NCI-H2029 treated with DMSO at 0.1 percent for 48 hours (cell line): ENCODE measurements at places on chromosomes 11 and 22.

- peak; percentile 48 for DNase-seq
Measured at GRCh38 chr11:8593935-8594909, at the start of gene STK33. Gene STK33, minus strand, starts transcription at chr11:8594228. Its CDS starts 119,323 bp downstream, at chr11:8474905.

DNA sequence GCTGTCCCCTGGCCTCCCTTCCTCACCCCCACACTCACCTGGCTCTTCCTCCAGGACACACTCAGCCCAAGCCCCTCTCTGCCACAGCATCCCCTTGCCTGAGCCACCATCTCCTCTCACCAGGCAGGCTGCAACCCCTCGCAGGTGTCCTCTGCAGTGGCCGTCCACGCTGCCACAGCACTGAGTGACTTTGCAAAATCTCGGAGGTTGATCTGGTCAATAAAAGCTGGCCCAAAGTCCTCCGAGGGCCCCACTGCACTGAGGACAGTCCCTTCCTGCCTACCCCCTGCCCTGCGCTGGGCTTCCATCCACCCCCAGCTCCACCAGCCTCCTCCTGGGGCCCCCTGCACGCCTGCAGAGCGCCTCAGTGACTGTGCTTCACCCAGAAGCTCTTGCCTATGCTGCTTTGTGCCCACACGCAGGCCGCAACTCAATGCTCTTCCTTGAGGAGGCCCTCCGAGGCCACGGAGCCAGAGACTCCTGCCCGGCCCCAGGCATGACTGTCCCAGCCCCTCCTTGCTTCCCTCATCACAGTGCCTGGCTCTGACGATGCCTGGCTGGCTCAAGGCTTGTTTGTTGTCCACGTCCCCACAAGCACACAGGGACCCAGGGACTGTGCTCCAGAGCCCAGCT, 30.8 kb upstream of the SLC22A12 start:
- no peak for DNase-seq

GRCh38 chr11:44180107-44180506, 84.6 kb downstream of the EXT2 start:
- DNase-seq, result no peak

DNA sequence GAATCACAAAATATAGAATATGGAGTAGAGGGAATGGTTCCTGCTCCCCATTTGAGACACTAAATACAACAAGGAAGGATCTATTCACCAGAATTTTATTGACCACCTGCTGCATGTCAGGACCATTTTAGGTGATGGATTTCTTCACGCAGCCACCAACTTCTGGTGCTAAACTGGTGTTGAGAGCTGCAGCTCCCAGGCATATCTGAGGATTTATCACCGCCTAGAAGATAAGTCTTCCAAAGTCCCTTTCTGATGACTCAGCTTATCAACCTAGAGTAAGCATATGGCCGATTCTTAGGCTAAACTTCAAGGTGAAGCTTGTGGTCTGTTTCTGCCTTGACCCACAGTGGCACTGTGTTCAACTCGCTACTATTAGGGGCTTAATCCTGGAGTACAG, 6.7 kb downstream of the DDI1 start:
- no peak for DNase-seq

- DNase-seq, result no peak
Measured at GRCh38 chr11:124482362-124483147, 37.1 kb upstream of the OR8B8 start.

DNA sequence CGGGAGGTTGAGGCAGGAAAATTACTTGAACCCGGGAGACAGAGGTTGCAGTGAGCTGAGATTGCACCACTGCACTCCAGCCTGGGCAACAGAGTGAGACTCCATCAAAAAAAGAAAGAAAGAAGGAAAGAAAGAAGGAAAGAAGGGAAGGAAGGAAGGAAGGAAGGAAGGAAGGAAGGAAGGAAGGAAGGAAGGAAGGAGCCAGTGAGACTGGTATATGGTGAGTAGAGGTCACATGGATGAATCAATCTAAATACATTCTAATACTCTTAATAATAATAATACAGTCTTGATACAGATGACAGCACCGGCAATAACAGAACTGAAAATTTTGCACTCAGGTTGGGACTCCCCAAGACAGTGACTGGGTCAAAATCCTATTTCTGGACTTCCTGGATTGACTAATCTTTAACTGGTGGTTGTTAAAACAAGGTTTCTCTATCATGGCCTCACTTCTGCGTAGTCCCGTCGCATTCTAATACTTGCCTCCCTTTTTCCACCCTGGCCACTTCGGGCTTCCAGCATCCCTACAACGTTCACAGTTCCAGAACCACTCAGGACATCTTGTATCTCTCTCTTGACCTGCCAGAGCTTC, 53.5 kb upstream of the EIF3M start:
- no peak for DNase-seq

GRCh38 chr11:39144351-39145130, 2314.9 kb downstream of the LRRC4C start:
- no peak for DNase-seq

DNA sequence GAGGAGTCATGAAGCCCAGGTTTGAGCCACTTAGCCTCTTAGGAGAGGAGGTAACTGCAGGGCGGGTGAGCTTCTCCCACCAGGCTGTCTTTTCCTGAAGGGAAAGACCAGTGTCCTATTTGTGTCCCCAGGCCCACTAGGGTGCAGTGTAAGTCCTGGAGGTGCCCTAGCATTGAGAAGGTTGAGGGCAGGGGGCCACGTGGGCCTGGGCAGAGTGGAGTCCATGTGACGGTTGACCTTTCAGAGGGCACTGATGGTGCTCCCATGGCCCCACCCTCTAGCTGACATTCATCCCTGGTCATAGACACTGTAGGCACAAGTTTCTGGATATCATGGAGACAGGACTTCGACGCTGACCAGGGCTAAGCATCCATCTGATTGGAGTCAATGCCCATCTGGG, 44.1 kb upstream of the TP53I11 start:
- DNase-seq, result no peak

- DNase-seq, result no peak
Measured at GRCh38 chr11:14454861-14455632, 44.6 kb downstream of the COPB1 start.

DNA sequence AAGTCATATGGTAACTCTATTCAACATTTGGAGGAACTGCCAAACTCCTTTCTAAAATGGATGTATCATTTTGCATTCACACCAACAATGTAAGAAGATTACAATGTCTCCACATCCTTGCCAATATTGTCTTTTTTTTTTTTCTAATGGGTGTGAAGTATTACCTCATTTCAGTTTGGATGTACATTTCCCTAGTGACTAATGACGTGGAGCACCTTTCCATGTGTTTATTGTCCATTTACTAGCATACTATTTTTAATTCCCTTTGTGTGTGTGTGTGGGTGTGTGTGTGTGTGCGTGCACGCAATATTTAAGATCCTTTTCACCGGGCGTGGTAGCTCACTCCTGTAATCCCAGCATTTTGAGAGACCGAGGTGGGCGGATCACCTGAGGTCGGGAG, 62.7 kb downstream of the APOL3 start:
- no peak for DNase-seq

DNA sequence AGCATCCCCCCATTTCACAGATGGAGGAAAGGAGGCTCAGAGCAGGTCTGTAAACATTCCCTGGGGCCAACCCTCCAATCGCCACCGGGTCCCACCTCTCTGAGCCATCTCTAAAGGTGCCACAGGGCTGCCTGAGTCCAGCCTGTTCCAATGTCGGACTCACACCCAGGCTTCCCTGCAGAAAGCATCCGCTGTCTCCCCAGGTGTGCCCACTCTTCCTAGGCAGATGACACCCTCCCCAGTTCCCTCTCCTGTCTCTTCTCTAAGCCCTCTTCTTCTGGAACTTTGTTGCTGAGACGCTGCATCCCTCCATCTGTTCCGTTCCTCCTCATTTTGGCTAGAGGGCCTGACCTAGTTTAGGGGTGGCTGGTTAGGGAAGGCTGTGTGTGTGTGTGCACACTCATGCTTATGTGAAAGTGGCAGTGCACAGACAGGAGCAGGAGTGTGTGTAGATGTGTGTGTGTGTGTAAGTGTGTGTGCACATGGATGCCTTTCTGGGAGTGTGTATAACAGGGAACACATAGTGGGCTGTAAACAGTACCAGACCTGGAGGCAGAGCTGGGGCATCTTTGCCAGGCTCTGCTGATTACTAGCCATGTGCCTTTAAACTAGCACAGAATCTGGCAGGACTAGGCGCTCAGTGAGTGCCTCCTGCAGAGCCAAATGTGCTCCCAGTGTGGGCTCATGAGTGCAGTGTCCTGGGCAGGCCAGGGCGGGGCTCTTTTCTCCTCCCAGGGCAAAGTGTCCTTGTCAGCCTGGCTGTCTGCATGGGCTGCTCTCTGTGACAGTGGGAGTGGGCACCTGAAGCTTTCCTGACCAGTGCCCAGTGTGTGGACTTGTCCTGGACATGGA, 77.3 kb upstream of the NECTIN1 start:
- no peak for DNase-seq

- DNase-seq, result peak; percentile 60
Measured at GRCh38 chr11:7537265-7537664, 23.5 kb downstream of the PPFIBP2 start.

GRCh38 chr11:32594272-32594671, 10.6 kb downstream of the EIF3M start:
- DNase-seq, result no peak

DNA sequence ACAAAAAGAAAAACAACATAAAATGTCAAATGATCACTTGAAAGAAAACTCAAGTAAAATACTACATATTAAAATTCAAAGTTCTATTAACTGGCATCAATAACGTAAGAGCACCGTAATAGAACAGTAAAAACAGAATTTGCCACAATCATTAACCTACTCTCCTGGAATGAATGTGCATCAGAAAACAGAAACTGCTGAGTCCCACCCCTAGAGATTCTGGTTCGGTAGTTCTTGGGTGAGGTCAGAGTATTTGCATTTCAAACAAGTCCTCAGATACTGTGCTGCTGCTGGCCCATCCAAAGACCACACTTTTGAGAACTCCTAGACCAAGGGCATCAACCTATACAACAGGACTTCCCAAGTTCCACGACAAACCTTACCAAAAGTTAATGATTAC, 23.5 kb downstream of the PITPNB start:
- no peak for DNase-seq

DNA sequence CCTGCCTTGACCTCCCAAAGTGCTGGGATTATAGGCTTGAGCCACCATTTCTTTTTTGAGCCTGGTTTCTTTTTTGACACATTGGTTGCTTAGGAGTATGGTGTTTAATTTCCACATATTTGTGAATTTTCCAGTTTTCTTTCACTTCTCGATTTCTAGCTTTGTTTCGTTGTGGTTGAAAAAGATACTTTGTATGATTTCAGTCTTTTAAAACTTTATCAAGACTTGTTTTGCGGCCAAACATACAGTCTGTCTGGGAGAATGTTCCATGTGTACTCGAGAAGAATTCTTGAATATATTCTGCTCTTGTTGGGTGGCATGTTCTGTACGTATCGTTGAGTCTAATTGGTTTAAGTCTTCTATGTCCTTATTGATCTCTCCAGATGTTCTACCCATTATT, 20.8 kb downstream of the SHANK3 start:
- DNase-seq, result no peak

- no peak for DNase-seq
Measured at GRCh38 chr11:76798671-76799065, 15.5 kb downstream of the TSKU start.

DNA sequence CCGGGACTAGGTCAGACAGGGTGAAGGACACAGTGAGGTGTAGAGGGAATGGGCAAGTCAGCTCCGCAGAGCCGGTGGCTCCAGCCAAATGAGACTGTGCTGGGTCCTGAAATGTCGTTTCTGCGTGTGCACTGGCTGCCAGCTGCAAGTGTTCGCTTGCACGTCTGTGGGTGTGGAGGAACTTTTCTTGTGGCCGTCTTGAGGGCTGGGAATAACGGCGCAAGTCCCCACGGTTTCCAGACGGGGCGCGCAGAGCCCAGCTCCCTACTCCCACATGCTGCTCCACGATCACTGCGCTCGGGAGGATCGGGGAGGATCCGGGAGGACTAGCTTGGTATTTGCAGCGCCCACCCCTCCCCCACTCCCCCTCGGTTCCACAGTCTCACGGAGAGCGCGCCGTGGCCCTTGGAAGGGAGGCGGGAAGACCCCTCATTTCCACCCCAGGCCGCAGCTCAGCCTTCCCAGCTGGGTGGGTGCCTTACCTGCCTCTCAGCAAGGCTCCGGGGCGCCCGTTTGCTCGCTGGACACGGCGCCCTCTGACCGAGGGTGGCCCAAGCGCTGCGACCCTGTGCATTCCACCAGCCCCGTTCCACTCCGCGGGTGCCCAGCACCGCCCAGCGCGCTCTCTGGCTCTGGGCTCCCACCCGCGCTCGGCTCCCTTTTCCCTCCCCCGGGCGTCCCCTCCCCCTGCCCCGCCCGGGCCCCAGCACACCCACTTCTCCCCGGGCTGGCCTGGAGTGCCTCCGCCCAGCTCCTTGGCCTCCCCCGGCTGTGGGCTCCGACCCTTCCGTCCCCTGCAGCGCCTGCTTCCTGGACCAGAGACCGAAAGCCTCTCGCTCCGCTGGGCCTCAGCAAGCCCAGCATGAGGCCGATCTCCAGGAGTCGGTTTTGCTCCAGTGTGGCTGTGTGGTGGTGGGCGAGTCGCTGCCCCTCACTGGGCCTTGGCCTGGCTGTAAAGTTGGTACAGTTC, at the start of gene KCNE3:
Gene KCNE3, minus strand, starts transcription at position 634 of the 970 bp plus-strand sequence. CDS start 9,986 bp downstream, outside the sequence.
- DNase-seq, result no peak
